Stimulated activated naive CD4-positive, alpha-beta T cell (primary cell): ENCODE measurements at places on chromosomes 4 and X.
A peak's percentile ranks its signal among the peaks of the same experiment; 100 is the strongest.

DNA sequence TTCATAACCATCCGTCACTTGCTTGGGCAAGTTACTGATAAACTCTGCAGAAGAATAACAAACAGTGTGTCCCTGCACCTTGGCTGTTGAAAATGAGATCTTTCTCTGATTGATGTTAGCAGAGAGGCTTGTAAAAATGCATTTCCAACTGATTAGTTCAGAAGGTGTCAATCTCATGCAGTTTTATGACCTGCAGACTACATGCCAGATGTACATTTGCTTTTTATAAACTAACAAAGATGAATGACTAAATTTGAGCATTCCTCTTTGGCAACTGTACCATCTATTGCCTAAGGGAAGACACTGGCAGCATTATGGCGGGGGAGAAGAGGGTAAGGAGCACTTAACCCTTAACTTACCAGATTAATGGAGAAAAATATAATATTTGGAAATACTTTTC lies 192.8 kb downstream of the DCTD start:
- no peak for DNase-seq

DNA sequence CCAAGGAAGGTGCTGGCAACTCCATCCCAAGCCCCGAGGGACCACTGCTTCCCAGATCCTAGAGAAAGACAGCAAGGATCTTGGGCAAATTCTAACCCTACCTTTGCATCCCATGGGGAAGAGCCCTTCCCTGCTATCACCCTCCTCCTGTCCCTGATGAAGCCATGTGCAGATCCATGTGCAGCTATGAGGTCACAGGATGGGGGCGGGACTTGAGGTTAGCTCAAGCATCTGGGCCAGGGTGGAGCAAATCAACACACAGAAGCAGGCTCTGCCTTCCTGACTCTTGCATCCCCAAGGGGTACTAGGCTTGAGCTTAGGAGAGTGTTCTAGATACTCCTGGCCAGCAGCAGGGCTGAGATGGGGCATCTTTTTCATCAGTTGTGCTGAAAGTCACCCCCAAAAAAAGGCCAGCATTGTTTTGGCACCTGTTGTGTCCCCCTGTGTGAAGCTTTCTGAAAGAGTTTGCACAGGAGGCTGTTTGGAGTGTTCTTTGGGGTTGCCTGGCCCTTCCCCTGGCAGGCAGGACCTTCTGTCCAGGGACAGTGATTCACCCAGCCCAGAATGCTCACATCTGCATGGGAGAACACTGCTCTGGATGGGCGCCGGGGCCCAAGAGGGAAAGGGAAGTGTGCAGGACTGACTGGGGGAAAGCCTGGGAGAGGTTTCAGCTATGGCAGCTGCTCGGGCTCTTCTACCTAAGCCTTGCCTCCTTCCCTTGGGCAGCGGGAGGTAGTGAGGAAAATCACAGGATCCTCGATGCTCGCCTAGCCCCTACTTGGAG lies 50.8 kb downstream of the PRPS1 start:
- peak; percentile 60 for DNase-seq

GRCh38 chr4:179415037-179415846 lies 1973.0 kb upstream of the AGA start:
- no peak for DNase-seq

GRCh38 chr4:26303008-26303407 lies 17.8 kb upstream of the RBPJ start:
- DNase-seq = no peak

DNA sequence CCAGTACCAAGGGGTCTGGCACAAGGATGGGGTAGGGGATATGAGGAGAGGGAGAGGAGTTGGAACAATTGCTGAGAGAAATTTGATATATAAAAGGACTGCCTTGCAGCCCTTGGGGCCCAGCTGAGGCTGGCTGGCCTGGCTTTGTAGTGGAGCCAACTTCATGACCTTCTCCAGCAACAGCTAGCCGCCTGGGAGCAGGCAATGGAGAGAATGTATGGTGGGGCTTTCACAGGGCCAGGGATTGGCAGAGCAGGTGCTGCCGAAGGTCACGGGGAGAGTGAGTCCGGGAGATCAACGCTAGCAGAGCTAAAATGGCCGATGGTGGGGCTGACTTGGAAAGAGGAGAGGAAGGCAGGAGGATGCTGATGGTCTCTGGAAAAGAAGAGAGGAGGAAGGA lies 120.4 kb upstream of the SMIM10 start:
- no peak for DNase-seq

GRCh38 chr4:1374706-1375045 lies 27.7 kb downstream of the UVSSA start:
- no peak for DNase-seq

DNA sequence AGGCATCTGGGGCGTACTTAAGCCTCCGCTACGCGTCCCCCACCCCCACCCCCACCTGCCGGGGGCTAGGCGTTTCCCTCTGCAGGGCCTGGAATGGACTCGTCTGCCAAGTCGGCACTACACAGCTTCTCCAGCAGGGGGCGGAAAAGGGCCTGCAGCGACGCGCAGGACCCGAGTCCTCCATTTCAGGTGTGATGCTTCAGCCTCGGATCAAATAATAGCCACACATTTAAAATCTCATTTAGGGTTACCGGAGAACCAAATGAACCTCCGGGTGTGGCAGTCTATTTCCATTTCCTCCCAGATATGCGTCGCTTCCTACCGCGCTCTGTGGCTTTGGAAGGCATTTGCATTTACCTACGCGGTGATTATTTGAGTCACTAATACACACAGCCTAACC lies 2.9 kb downstream of the PAK3 start:
- peak; percentile 24 for DNase-seq

DNA sequence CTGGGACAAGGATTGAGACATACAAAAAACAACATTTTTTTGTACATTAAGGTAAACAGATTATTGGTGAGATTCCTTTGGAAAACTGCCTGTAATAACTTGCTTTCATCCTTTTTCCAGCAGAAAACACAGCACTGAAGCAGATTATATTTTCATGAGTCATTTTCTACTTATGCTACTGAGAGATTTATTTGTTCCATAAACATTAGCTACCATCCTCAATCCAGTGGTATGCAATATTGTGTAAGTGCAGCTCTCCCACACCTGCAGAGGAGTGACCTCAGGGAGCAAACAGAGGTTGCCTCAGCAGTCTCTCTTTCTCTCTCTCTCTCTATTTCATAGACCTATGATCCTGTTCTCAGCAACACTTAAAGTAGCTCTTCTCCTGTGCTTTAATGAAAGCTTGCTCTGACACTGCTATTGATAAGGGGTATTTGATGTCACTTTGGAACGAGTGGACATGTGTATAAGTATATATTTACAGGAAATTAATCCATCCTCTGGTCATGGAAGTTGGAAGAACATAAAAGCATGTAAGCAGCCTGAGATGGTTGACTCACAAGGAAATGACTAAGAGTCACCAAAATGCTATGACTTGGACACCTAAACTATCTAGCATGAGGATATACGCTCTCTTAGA lies 163.7 kb upstream of the SPANXC start:
- no peak for DNase-seq
